ENCODE measurements at places on chromosomes 2 and 18. TPM values are rescaled to one million over a fixed set of nuclear protein-coding genes. Genes with fewer than 3 reads are reported as not detected.

DNA sequence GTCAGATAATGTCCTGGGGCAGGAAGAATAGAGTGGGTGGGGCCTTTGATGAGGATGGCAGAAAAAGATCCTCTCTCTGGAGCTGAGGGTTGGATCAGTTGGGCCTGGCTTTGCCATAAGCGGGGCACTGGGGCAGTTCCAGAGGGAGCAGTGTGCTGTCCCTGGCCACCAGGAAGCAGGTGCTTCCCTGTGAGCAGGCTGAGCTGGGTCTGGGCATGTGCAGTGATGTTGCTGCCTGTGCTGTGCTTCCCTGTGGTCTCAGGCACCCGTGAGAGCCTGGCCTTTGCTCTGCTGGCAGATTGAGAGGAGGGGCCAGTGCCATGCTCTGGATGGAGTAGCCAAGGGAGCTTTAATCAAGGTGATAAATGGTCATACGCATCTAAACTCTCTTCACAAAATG is 14.6 kb upstream of the NPPC start:
- DNase-seq, result no peak

GRCh38 chr2:144692661-144693060 is 172.7 kb upstream of the ZEB2 start:
- no peak for DNase-seq

DNA sequence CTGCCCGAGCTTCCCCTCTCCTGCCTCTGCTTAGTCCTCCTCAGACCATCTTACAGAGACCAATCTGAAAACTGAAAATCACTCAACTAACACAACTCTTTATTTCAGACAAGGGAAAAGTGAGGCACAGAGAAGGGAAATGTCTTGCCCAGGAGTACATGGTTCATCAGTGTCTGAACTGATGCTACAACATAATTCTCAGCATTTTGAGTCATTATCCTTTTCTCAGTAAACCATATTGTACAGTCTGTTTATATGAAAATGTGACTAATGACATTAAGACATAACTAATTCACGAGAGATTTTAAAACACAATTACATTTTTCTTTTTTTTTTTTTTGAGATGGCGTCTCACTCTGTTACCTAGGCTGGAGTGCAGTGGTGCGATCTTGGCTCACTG is 62.7 kb downstream of the ITSN2 start:
- no peak for DNase-seq

- peak; percentile 32 for DNase-seq
Observed at GRCh38 chr18:79402977-79403722, 7.4 kb downstream of the NFATC1 start.

- DNase-seq, result no peak
Observed at GRCh38 chr2:179071810-179072355, 21.9 kb upstream of the CCDC141 start.

GRCh38 chr2:236947896-236948295 is 137.8 kb upstream of the COPS8 start:
- DNase-seq, result no peak

GRCh38 chr2:21819454-21819853 is 695.7 kb downstream of the TDRD15 start:
- no peak for DNase-seq

- no peak for DNase-seq
Observed at GRCh38 chr2:177169810-177170514, 42.6 kb upstream of the HNRNPA3 start.

GRCh38 chr18:6543330-6543908 is 128.7 kb upstream of the L3MBTL4 start:
- DNase-seq, result no peak

- DNase-seq, result no peak
Observed at GRCh38 chr2:140639628-140640027, 1491.2 kb downstream of the LRP1B start.

DNA sequence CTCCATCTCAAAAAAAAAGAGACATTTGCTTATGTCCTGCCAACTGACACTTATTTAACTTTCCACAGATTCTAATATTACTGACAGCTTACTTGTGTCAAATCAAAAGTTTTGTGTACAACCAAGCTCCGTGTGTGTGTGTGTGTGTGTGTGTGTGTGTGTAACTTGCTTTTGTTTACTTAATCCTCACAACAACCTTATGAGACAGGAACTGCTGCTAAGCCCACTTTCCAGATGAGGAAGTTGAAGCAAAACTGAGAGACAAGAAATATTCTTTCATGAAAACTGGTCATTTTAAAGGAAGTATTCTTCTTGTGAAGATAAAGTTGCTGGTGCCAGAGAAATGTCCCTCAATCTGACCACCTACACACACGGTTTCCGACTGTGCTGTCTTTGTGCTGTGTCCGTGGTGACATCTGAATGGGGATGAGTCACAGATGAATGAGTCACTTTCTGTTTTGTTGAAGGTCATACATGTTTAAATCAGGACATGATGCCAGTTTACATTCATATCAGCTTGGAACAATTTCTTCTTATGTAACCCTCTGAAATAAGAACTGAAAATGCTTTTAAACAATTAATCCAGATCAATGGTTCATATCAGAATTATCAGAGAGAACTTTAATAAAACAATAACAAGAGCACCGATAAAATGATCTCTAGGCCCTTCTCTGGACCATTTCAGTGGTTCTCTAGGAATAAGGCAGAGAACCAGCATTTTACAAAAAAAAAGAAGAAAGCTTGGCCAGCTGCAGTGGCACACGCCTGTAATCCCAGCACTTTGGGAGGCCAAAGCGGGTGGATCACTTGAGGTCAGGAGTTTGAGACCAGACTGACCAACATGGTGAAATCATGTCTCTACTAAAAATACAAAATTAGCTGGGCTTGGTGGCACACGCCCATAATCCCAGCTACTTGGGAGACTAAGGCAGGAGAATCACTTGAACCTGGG is 95.5 kb downstream of the THNSL2 start:
- peak; percentile 79 for DNase-seq

DNA sequence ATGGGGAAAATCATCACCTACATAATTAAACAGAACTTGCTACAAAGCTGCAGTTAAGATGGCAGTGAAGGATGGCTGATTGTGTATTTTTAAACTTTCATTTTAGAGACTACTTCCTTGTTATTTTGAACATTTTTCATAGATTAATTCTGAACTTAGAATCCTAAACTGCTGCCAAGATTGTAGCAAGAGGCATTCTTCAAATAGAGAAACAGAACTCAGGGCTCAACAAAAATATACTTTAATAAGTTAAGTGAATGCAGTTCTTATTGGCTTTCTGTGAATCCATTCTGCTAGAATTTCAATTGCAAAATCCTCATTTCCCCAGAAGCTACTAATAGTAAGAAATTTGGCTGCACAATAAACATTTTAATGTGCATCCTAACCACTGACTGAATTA is 160.3 kb downstream of the L3MBTL4 start:
- DNase-seq, result no peak

- DNase-seq, result no peak
Observed at GRCh38 chr18:5992381-5992780, 97.1 kb upstream of the TMEM200C start.

- no peak for DNase-seq
Observed at GRCh38 chr2:102782933-102783332, 21.1 kb downstream of the TMEM182 start.

GRCh38 chr2:173387079-173387478 is 32.4 kb downstream of the CDCA7 start:
- no peak for DNase-seq

- no peak for DNase-seq
Observed at GRCh38 chr2:192153561-192153960, 41.2 kb downstream of the TMEFF2 start.

DNA sequence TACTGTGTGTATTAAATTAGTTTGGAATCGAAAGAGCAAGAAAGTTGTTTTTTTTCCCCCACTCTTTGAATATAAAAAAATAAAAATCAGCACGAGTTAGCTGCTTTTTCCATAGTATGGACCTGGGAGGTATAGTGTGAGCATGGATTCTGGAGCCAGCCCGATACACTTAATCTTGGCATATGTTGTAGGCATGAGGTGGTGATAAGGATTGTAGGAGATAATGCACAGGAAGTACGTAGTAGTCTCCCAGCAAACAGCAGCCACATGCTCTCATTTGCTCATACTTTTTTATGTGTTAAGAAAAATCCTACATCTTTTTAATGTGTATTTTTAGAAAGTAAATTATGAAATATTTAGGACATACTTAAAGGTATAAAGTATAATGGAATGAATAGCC is 2.1 kb upstream of the DNAJC27 start:
- no peak for DNase-seq

DNA sequence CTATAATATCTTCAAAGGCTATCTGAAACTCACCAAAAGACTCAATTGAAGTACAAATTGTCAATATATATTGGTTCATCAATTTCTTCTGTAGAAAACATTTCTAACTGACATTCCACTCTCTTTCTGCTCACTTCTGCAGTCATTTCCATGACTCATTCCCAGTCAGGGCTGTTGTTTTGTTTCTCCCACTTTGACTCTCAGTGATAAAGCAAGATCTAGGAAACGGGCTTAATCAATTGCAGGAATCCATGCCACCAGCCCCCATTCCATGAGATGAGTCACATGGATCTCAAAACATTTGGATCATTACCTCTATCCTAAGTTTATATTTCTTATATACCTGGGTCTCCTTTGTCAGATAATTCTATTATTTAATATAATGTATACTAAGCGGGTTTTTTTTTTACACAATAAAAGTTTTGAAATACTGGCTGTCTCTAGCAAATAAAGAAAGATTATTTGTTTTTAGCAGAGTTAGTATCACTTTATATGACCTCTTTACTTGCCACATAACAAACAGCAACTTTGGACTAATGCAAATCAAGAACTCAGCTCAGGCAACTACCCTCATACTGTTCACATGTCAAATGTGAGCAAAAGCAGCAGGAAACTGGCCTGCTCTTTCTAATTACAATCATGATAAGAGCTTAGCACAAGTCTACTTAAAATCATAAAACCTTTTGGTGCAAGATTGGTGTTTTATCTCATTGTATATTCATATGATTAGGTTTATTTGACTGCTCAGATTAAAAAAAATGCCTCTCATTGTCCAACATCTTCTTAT is 251.1 kb upstream of the PIK3C3 start:
- no peak for DNase-seq

GRCh38 chr2:152347076-152347475 is 12.1 kb downstream of the FMNL2 start:
- peak; percentile 79 for DNase-seq

DNA sequence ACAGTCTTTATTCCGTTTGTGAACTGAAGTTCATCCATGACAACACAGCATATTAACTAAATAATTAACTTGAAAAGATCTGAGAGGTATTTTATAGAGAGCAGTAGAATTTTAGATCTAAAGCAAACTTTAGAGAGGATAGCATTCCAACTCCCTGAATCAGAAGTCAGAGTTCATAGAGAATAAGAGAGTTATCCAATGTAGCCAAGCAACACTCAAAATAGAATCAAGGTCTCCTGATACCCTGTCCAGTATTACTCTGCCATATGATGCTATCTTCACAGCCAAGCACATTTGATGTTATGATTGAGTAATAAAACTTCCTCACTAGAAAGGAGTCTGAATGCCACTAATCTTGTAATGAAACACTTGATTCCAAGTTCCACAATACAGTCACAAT is 55.5 kb downstream of the RIT2 start:
- DNase-seq, result no peak

DNA sequence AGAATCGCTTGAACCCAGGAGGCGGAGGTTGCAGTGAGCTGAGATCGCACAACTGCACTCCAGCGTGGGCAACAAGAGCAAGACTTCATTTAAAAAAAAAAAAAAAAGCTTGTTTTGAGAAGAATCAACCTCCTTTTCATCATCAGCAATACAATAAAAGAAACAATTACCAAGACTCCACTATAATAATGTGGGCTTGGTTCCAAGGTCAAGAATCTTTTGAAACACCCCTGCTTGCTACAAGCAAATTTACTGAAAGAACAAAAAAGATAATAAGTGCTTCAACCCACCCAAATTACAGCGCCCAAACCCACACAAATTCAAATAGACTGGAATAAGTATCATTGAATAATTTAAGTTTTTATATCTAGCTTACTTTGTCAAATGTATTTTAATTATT is 33.6 kb upstream of the MAPRE3 start:
- DNase-seq, result no peak

DNA sequence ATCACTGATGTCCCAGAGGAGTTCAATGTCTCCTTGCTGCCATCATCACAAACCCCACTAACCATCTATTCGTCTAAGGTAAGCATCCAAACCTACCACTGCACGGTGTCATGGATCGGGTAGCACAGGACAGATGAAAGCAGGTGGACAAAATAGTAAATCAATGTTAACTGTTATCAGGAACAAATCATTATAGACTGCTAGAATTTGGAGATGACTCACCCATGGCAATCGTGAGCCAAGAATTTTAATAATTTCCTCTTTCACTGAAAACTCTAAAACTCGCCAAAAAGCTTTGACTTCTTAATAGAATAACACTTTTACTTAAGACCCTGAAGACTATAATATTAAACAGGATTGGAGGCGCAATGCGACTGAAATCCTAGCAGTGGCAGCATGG is 33.7 kb upstream of the BZW1 start:
- DNase-seq, result no peak

DNA sequence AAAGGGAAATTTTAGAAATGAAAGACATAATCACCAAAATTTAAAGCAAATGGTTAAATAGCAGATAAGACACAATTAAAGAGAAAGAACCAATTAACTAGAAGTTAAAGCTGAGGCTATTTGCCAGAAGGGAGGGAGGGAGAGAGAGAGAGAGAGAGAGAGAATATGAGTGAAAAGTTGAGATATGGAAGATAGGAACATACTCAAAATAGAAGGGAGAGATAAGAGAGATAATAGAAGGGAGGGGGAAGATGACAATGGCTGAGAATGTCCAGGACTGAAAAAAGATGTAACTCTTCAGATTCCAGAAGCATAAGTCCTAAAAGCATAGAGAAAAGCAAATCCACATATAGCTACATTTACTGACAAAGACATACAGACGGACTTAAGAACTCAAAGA is 17.1 kb upstream of the AAK1 start:
- DNase-seq, result no peak

DNA sequence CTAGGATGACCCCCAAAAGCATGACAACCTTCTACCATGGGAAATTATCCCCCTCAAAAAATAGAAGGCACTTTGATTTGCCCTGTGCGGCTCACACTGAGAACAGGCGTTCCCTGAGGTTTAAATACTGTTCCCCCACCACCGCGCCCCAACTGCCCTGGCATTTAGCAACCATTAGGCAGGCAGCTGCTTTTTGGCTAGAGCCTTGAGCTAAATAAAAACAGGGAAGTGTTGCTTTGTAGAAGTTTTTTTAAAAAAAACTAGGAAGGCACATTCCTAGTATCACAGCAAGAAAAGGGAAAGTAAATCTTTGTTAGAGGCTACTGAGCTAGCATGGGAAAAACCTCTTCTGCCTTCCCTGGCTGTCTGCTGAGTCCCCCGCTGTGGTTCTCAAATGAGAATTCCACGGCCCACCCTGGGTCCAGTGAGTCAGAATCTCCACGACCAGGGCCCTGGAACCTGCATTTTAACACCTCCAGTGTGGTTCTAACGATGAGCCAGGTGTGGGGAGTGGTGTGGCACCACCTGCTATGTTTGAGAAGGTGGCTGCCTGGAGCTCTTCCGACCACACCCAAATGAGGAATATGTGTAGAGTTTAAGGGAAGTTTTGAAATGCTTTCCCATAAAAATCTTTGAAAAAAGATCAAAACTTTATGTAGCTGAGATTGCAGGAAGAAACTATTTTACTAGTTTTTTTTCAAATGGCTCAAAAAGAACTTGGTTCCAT is 66.4 kb downstream of the VIT start:
- DNase-seq, result no peak

- DNase-seq, result no peak
Observed at GRCh38 chr2:186664385-186665043, 29.3 kb upstream of the FAM171B start.

Gene GMPPA
- 30.0 TPM for total RNA-seq

Gene INHBB
- total RNA-seq, result 1.0 TPM

Gene MROH2A
- 0.80 TPM for total RNA-seq

Gene AOX1
- total RNA-seq, result 2.3 TPM

Gene CCDC141
- not detected for total RNA-seq

Gene CPSF3
- 164 TPM for total RNA-seq

Data from Daoy (cell line).